ENCODE measurements at places on chromosomes 1 and 21.

GRCh38 chr1:233738396-233738795, 124.5 kb downstream of the KCNK1 start:
- no peak for DNase-seq

- peak; percentile 77 for DNase-seq
These were observed 81.6 kb upstream of the LRRC8D start for GRCh38 chr1:89739013-89739843.

DNA sequence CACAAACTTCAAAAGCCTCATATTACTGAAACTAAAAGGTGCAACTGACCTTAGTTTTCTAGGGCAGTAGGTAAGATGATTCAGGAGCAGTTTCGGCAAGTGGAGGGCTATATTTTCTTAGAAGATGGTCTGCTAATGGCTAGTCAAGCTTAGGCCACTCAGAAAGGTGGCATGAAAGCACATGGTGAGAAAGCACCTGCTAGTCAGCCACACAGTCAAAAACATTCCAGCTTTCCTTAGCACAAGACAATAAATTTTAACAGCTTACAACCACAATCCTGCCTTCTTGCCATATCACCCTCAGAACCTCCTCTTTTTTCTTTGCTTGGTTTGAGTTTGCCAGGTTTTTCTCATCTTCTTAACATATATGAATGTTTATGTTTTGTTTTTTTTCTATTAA, 81.1 kb upstream of the SLFNL1 start:
- no peak for DNase-seq

GRCh38 chr1:10459184-10459583, 9.4 kb downstream of the CORT start:
- DNase-seq, result peak; percentile 72

- DNase-seq, result no peak
These were observed 5.4 kb downstream of the ZSWIM5 start for GRCh38 chr1:45200906-45201500.
